Activated T-cell treated with anti-CD3 and anti-CD28 coated beads, Interleukin-2, amount 50 U/mL, for 48 hours (primary cell): ENCODE measurements at places on chromosomes 4 and X.

DNA sequence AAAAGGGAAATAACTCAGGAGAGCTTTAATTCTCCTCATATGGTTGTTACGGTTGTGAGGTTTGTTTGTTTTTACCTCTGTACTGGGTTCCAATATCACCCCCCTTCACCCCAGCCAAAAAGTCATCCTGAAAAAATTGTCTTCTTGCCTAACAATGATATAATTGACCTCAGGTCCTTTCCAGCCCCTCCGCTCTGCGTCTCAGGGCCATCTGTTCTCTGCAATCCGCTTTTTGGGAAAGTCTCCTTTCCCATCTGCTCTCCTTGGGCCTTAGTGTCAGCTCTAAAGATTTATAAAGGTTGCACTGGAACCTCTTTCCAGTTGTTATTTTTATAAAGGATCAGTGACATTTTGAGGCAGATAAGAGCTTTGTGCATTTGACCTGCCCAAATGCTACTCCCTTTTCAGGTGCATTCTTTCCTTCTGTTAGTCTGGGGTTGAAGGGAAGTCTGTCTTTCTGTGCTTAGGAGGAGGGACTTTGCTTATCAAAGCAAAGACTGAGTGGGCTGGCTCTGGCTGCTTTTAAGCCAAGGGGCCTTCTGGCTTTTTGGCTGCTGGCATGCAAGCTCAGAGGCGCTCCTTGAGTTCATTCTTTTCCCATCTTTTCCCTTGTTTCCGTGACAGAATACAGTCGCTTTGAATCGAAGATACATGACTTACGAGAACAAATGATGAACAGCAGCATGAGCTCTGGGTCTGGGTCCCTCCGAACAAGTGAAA, 34.1 kb downstream of the DLG3 start:
- no peak for DNase-seq

GRCh38 chr4:86344127-86344526, 15.7 kb downstream of the MAPK10 start:
- DNase-seq: no peak

DNA sequence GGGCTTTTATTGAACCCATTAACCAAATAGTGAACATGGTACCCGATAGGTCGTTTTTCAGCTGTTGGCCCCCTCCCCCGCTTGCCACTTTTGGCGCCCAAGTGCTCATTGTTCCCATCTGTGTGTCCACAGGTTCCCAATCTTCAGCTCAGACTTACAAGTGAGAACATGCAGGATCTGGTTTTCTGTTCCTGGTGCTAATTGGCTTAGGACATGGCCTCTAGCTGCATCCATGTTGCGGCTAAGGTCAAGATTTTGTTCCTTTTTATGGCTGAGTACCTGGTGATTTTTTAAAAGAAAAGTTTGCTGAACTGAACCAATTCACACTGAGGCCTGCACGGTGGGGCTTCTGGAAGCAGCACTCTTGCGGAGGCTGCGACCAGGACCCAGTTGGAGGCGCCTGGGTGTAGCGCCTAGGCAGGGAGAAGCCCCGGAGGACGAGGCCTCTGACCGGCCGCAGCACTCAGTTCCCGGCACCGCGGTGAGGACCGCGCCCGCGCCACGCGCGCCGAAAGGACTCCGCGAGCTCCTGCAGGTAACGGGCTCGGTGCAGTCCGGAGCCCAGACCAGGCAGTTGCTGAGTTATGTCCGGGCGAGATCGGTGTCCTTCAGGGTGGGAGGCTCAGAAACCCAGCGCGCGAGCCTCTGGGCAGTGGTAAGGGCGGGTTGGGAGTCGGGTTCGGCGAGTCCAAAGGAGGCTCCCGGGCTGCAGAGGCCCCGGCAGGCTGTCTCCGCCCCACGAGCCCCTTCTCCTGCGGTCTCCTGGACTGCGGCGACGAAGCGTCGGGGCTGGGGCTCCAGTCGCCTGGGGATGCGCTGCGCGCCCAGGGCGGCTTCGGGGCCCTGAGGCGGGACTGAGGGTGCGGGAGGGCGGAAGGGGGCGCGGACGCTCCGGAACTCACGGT, 15.8 kb upstream of the SLC25A4 start:
- DNase-seq: peak; percentile 34

DNA sequence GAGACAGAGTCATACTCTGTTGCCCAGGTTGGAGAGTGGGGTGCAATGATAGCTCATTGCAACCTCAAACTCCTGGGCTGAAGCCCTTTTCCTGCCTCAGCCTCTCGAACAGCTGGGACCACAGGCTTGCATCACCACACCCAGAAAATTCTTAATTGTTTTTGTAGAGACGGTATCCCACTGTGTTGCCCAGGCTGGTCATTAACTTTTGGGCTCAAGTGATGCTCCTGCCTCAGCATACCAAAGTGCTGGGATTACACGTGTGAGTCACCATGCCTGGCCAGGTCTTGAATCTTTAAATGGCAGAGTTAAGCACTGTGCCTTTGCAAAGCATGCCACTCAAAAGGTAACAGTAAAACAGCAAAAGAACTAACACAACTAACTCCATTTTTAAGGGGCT, 28.6 kb upstream of the BBS12 start:
- DNase-seq: no peak

GRCh38 chrX:76172325-76172893, 453 bp upstream of the PBDC1 start:
- DNase-seq: no peak

DNA sequence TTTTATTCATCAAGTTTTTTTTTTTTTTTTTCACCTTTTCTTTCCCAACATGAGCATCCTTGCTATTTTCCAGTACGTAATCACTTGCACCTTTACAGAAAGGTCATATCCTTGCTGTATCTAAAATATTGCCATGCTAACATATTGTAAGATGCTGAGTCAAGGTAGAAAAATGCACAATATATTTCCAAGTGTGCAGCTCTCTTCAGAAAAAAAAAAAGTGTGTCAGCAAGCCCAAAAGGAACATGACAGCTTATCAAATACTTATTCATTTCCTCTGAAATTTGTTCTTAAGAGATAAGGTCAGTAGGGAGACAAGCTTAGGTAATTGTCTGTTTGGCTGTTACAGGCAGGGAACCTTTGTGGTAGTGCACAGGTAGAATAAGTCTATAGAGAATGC, 27.0 kb downstream of the SH2D1A start:
- DNase-seq: no peak

- no peak for DNase-seq
These were observed at the start of gene CFI for GRCh38 chr4:109801895-109802319. Gene CFI (minus strand): TSS chr4:109801999. CDS start chr4:109801971, 28 bp downstream.

DNA sequence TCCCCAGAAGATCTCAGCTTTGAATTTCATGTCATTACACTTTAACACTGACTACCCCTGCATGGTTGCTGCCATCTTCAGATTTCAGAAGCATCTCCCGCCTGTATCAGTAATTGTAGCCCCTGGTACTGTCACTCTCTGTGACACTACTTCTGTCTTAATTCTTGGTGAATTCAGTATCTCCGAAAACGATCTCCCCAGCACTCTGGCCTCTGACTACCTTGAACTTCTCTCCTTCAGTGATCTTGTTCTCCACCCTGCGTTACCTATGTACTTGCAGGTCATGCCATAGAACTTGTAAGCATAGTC, 53.8 kb upstream of the ABCG2 start:
- DNase-seq: no peak

- DNase-seq: no peak
These were observed 34.7 kb downstream of the NUP62CL start for GRCh38 chrX:107171369-107172102.

- no peak for DNase-seq
These were observed 466.1 kb upstream of the GRID2 start for GRCh38 chr4:91837608-91838029.

DNA sequence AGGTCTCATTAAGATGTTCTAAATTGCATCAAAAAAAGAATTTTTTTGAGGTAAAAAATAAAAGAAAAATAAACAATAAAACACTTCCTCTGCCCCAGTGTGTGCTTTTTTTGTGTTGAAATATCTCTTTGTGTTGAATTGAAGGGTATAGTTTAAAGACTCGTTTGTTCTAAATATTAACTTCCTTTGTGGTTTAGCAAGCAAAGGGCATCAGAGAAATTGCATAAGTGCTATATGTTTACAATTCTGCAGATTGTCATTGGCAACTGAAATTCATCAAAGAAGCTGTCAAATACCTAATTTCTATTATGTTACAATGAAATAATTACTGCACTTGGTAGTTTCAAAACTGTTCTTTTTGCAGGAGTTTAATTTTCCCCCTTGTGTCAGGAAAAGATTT, 260.5 kb downstream of the DKK2 start:
- DNase-seq: no peak

GRCh38 chr4:103397541-103397940, 199.4 kb upstream of the CENPE start:
- DNase-seq: no peak

DNA sequence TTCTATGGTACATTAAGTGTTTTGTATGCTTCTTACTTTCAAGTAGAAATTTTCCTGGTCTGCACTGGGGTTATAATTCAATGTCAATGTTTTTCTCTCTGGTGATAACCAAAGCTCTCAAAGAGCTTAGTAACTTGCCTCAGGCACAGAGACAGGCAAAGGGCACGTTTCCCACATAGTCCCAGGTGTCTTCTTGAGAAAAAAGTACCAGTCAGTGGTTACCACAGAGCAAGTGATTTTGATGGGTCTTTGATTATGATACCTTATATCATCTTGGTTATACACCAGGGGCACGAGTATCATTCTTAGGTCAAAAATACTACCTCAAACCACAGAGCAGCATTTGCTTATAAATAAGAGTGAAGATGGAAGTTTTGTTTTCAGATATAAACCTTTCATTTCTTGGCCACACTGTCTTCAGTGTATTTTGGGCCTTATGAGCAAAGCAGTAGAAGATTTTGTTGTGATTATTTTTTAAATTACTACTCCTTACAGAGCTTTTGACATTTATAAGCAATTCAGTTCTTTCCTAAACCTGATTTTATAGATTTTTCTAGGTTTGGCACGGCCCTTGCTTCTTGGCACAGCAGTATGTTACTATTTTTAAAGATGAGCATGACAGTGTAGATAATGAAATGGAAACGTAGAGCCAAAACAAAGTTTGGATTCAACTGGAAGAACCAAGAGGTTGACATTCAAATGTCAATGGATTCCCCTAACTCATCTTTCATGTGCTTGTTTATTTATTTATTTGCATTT, 85.3 kb upstream of the TLL1 start:
- DNase-seq: no peak

DNA sequence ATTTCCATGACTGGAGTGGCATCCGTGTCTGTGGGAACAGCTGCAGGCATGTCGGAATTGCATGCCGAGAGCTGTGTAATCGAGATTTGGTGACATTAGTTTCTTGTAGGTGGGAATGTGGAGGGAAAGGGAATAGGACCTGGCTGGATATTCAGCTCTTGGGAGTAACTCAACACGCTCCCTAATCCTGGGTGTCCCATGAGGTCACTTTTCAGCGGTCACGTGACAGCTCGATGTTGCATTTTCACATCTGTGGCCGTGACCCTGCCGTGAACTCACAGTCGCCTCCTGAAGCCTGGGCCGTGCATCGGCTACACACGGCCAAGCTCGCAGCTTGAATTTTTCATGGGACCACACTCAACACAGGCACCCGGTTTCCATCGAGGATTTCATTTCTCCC, 25.8 kb upstream of the PSAPL1 start:
- DNase-seq: no peak

DNA sequence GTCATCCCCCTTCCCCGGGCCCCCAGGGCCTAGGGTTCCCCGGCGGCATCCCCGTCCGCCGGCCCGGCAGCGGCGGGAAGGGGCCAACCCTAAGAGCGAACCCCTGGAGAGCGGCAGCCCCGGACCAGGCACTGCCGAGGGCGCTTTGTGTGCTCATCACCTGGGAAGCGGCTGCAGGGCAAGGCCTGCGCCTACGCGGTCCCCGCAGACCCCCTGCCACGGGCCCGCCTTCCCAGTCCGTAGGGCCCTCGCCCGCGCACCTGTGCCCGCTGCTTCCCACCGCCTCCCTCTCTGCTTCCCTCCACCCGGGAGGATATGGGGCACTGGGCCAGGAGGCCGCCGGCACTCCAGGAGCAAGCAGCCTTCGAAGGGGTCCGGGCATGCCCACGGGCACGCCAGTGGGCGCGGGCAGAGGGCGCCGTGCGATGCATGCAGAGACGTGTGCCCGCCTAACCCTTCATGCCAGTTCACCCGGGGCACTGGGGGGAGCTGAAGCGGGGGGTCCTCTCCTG, 2.6 kb downstream of the FLNA start:
- DNase-seq: no peak

DNA sequence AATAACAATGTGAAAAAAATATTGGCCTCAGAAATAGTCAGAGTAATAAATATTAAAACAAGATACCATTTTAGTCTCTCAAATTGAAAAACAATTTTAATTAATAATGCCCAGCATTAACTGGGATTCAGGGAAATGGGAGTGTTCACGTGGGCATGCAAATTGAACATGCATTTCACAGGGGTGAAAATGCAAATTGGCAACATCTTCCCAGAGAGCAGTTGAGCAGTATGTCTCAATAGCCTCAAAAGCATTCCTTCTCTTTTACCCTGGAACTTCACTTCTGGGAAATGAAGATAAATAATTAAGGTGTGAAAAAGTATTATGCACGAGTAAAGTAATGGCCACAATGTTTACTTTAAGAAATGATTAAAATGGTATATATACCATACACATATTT, 21.3 kb downstream of the NOX1 start:
- DNase-seq: no peak
